ENCODE measurements at places on chromosomes 11 and 22. TPM values are rescaled to one million over a fixed set of nuclear protein-coding genes. Genes with fewer than 3 reads are reported as not detected.
A peak's percentile ranks its signal among the peaks of the same experiment; 100 is the strongest.

- peak; percentile 37 for DNase-seq
Observed at GRCh38 chr11:134668076-134668475, 256.0 kb upstream of the B3GAT1 start.

The KRTAP5-11 gene
- total RNA-seq: not detected

DNA sequence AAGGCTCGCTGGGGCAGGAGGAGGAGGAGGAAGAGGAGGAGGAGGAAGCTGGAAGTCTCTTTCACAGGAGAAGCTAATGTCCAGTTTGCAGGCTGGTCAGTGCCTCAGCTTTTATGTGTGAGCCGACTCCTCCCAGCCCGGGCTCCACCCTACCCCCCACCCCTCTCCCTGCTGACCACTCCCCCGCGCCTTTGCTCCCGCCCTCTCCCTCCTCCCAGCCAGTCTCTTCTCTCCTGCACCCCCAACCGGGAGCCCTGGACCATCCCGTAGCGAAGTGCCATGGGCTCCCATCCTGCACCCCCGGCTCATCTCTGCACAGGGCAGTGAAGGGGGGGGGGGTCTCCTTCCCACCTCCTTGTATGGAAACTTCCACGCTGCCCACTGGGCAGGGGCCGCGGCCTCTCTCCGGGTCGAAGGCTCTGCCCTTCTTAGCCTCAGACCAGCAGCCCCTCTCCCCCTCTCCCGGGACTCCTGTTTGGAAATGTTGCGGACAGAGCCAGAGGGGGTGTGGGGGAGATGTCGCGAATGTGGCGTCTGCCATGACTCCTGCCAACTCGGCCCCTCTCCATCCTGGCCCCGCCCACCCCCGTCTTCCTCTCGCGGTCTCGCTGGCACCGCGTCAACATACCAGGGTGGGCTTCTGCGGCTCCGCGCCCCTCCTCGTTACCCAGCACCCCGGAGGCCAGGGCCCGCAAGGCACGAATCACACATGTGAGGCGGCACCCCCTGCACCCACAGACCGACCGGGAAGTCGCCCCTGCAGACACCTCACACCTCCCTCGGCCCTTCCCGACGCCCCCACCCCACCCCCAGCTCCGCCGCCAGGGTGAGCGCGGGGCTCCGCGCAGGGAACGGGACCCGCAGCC lies 1.8 kb downstream of the IGF2 start:
- no peak for DNase-seq

The OR8D4 gene
- not detected for total RNA-seq

The CHRNA10 gene
- total RNA-seq: 2.9 TPM

- DNase-seq: no peak
Observed at GRCh38 chr11:123174196-123175183, 20.6 kb downstream of the CLMP start.

DNA sequence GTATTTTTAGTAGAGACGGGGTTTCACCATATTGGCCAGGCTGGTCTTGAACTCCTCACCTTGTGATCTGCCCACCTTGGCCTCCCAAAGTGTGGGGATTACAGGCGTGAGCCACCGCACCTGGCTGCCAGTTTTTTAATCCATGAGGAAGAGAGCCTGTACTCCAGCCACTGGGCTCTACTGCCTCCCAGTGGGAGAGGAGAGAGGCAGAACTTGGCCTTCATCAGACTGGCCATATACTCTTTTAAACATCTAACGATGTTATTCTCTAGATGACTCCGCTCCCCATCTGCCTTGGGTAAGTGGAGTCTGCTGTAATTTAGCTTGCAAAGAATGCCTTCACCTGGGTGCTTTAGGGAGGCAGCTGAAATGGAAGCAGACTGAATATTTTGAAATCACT lies 34.6 kb downstream of the SLC6A5 start:
- no peak for DNase-seq

The KIRREL3 gene
- total RNA-seq: 1.00 TPM

The AIFM3 gene
- total RNA-seq: 2.6 TPM

DNA sequence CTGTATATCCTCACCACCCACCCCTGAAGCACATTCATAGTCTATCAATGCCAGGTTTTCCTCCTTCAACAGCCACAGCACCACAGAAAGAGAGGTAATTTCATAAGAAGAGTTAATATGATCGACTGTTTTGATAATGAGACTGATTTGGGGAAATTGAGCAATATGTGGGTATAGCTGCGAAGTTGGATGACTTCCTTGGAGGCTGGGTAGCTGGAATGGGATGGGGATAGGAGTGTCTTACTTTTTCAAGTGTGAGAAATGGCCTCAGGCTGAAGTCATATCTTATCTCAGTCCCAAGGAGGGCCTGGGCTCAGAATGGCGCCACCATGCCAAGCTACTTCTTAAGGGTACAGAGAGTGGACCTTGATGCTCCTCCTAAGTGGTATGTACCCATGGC lies 187.6 kb upstream of the CCDC90B start:
- DNase-seq: no peak

GRCh38 chr22:49239264-49240015 lies 588.2 kb downstream of the BRD1 start:
- peak; percentile 57 for DNase-seq

The CD6 gene
- total RNA-seq: 0.70 TPM

GRCh38 chr11:501001-501682 lies 5.9 kb downstream of the RNH1 start:
- DNase-seq: no peak

The MN1 gene
- 1.7 TPM for total RNA-seq

The EFEMP2 gene
- 5.5 TPM for total RNA-seq

DNA sequence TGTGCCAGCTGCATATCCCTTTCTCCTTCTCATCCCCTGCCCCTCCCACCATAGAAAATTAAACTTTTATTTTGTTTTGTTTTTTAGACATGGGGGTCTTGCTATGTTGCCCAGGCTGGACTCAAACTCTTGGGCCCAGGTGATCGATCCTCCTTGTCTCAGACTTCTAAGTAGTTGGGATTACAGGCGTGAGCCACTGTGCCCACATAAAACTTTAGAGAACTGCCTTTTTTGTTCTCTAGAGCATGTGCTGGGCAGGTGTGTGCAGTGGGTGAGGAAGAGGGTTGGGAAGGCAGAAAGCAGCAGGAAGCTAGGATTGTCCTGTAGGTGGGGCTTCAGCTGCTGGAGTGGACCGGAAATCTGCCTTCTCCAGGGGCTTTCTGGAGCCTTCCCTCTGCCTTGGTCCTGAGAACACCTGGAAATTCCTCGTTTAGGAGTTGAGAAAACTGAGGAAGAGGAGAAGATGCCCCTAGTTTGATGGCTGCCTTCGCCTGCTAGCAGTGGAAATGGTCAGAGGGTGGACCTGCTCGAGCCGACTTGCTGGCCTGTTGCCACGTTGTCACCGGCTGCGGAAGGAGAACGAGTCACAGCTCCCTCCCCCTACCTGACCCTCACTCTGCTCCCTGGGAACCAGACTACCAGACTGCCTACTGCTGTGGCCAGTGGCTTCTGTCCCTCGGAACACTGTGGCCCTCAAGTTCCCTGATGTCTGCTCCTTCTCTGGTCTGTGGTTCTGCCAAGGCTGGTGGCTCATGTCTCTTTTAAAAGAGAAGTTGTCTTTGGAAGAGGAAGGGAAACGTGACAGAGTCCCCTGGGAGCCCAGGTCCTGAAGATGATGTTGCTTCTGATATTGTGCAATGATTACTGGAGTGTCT lies 4.0 kb downstream of the ST14 start:
- no peak for DNase-seq

- no peak for DNase-seq
Observed at GRCh38 chr11:63564056-63564774, 1.0 kb upstream of the PLAAT2 start.
